Cortex of kidney (tissue), 1 donor: ENCODE measurements at places on chromosomes 6 and 20.

DNA sequence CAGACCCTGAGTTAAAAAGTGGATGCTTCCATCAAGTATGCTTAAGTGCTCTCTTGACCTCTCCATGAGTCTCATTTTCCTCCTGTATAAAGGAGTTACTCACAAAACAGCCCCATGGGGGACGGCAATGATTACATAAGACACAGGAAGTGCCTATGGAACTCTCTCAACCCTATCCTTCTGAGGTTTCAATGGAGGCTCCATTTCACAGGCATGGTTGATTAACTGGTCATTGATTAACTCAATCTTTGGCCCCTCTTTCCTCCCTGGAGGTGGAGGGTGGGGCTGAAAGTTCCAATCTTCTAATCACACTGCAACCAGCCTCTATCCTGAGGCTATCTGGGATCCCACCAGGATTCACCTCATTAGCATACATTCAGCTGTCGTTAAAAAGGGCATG is 29.3 kb downstream of the CST8 start:
- no peak for DNase-seq

- DNase-seq, result no peak
These were observed 15.8 kb downstream of the TUBB2B start for GRCh38 chr6:3211681-3212080.

DNA sequence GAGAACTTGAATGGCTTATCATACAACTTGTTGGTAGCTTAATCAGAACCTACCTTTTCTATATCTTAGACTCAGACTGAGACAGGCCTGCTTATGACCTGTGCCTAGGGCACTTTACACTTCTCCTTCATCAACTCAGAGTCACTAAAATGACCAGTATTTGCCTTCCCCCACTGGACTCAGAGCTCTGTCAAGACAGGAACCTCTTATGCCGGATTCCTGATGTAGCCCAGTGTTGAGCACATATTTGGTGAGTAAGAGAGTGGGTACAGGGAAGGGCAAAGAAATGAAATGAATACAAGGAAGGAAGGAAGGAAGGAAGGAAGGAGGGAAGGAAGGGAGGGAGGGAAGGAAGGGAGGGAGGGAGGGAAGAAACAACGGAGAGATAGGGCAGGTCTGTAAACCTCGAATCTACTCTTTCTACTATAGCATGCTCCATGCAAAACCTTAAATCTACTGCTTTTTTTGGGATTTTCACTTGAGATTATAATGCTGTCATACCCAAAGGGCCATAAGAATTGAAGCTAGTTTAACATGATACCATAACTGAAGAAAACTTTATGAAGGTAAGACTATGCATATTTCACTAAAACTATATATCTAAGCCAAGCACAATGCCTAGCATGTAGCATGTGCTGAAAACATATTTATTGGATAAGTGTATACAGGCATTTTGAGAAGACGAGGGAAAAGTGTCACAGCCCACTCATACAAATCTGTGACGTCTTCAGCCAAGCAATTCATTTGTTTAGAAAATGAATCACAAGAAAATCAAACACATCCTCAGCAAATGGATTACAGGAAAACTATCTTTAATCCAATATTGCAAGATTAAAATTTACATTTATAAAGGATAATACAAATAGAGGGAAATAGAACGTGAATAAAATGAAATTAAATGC is 89.9 kb downstream of the RFX6 start:
- no peak for DNase-seq

DNA sequence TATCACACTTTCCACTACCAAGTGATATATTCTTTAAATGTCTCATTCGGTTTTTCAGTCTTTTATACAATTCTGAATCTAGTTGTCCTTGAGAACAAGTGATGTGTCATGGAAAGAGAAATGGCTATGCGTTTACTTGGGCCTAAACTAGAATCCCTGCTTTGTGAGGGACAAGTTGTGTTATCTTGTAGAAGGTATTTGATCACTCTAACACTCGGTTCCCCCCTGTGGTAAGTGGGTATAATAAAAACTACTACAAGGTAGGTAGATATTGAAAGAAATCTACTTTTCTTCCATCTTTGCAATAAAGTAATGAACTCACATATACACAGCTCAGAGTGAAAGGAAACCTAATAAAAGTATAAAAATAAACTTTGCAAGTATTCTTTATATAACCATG is 108.9 kb downstream of the MANEA start:
- no peak for DNase-seq

- DNase-seq, result no peak
These were observed 216.3 kb upstream of the ECI2 start for GRCh38 chr6:4351520-4352321.

DNA sequence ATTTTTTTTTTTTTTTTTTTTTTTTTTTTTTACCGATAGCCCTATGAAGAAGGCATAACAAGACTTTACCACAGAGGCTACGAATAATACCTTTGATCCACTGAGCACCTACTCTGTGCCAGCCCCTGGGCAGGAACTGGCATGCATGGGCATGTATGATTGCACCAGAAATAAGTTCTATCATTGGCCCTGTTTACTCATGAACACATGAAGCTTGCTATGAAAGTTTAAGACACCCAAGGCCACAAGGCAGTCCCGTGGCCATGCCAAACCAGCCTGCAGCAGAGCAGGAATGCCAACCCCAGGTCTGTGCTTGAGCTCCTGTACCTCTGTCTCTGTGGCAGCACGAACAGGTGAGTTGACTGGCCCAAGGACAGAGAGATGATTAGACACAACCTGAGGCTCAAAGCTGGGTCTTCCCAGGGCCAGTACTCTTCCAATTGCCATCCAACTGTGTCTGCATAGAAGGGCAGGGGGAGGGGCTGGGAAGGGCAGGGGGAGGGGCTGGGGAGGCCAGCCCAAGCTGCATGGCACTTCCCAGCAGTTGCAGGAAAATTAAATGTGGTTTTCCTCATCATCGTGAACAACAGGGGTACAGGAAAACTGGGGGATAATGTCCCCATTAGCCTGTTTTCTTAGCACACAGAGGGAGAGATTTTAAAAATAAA is 63.5 kb downstream of the LRFN2 start:
- DNase-seq, result no peak

DNA sequence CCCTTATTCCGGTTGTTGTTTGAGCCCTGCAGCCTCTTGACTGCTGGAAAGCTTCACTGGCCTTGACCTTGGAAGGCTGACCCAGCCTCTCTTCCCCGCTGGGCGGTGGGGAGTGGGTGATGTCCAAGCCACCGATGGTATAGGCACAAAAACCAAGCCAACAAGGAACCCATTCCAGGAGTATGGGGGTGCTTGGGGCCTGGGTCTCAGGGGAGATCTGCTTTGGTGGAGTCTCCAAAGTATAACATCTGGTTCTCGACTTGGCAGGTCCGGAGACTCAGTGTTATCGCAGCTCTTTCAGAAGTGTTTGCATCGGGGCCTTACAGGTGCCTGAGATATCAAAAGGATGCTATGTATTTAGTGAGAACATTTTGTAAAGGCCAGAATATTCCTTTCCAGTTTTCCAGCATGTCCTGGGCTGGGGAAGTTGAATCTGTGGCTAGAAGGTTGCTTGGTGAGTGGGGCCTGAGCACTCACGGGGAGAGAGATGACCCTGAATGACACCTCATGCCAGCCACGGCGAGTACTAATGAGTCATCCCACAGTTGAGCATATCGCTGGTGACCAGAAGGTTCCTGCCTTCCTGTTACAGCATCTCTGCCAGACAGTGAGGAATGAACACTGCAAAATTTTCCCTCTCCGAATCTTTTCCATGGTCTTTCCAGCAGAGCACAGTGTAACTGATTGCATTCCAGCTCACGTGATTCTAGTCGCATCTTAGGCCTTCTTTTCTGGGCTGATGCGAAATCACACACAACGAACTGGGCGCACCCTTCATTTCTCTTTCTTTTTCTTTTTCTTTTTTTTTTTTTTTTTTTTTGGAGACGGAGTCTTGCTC is 133.9 kb downstream of the ZDHHC14 start:
- no peak for DNase-seq

DNA sequence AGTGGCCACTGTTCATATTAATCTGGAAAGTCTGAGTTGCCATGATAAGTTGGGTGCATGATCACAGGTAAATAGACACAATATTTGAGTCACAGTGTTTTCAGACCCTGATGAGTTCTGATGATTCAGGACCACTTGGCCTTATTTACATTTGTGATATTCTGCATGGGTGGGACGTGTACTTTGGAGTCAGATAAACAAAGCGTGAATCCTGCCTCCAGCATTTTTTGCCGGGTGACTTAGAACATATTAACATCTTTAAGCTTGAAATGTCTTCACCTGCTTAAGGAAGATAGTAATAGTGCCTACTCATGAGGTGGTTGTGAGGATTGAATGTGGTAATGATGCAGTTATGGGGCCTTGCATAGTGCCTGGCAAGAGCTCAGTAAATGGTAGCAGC is 995.1 kb downstream of the KIF16B start:
- DNase-seq, result no peak
